ENCODE measurements at places on chromosomes 7 and 10.

- no peak for DNase-seq
Observed at GRCh38 chr10:3287572-3288445, 115.2 kb upstream of the PITRM1 start.

GRCh38 chr10:88670497-88670896 is 6.3 kb downstream of the LIPF start:
- no peak for DNase-seq

GRCh38 chr7:44891791-44892190 is 6.5 kb upstream of the PURB start:
- DNase-seq, result no peak

GRCh38 chr7:142357953-142358520 is 100.2 kb upstream of the PRSS58 start:
- no peak for DNase-seq

GRCh38 chr10:1292611-1293031 is 236.4 kb downstream of the WDR37 start:
- DNase-seq, result no peak

GRCh38 chr10:103021150-103021899 is 103.2 kb downstream of the CNNM2 start:
- DNase-seq, result no peak

DNA sequence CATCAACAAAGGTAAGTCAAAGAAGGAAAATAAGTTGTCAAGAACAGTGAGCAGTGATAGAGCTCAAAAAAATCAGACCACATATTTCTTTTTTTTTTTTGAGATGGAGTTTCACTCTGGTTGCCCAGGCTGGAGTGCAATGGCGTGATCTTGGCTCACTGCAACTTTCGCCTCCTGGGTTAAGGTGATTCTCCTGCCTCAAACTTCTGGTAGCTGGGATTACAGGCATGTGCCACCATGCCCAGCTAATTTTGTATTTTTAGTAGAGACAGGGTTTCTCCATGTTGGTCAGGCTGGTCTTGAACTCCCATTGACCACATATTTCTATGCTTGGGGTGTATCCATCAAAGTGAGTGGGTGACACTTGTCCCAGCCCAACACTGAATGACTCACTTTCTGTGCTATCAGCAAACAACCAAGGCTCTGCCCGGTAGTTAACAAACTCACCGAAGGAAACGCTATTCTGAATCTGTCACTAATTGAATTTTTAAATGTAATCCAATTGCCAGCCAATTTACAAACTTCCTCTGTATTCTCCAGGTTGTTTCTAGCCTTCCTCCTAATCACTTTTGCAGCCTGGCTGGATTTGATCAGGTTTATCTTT is 19.6 kb upstream of the SMNDC1 start:
- no peak for DNase-seq

DNA sequence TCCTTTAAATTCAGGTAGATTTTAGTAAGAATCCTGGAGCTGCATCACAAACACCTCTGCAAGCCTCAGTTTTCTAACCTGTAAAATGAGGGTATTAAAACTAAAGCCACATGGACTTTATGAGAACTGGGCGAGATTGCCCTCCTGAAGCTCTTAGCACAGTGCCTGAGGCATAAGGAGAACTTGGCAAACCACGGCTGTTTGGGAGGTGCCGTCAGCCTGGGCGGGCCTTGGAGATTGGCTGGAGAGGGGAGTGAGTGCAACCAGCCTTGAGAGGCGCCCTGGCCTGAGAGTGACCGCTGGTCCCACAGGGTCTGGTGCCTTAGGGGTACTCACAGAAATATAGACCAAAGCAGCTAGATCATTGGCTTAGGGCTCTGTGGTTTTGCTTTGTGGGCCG is 5.4 kb upstream of the TNS3 start:
- no peak for DNase-seq

DNA sequence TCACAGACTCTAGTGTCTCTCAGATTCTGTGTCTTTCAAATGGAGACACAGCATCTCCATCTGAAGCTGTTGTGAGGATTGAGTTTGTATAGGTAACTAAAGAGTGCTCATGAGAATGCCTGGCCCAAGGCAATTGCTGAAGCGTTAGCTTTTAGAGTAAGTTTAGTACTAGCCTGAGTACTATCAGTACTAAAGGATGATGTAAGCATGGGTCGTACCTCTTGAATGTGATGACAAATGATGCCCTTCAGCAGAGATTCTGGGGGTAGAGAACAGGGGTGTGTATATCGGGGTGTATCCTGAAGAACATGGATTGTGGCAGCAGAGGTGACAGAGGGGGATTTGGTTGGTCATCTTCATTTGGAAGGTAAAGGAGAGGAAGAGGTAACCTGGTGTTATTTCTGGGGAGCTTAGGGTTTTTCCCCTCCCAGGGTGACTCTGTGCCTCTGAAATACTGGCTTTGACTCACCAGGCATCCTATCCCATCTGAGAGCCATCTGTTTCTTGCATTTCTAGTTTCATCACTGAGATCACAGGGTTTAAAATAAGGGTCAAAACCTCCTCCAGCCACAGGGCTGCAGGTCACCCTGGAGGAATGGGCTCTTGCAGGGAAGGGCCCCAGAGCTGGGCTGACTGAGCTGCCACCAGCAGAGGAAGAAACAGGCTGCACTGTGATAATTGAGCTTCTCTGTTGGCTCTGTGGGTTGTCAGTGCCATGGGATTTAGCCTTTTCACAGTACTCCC is 756.0 kb downstream of the KCNMA1 start:
- no peak for DNase-seq

GRCh38 chr10:10625491-10625890 is 392.2 kb upstream of the CELF2 start:
- DNase-seq, result no peak

GRCh38 chr10:110426294-110427181 is 71.2 kb upstream of the DUSP5 start:
- no peak for DNase-seq

GRCh38 chr7:50981743-50982142 is 199.0 kb upstream of the GRB10 start:
- no peak for DNase-seq

- no peak for DNase-seq
Observed at GRCh38 chr7:380139-380485, 90.1 kb downstream of the FOXL3 start.

GRCh38 chr7:96997512-96998032 is 7.8 kb upstream of the DLX6 start:
- DNase-seq, result no peak

DNA sequence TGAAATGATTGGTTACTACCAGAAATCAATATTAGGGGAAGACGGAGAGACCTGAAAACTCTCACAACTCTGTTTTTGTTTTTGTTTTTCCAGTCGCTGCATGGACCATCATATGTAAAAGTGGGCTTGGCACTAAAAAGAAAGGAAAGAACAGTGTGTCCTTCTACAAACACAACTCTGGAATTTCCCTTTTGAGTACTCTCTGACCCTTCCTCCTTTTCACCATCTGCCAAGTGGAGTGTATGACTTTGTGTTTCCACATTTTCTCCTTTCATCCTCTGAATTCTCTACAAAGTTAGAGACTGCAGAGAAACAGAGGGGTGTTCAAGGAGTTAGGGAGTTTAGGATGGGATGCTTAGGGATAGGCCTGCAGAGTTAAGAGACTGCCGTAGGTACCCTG is 92.0 kb downstream of the MDFIC start:
- no peak for DNase-seq

DNA sequence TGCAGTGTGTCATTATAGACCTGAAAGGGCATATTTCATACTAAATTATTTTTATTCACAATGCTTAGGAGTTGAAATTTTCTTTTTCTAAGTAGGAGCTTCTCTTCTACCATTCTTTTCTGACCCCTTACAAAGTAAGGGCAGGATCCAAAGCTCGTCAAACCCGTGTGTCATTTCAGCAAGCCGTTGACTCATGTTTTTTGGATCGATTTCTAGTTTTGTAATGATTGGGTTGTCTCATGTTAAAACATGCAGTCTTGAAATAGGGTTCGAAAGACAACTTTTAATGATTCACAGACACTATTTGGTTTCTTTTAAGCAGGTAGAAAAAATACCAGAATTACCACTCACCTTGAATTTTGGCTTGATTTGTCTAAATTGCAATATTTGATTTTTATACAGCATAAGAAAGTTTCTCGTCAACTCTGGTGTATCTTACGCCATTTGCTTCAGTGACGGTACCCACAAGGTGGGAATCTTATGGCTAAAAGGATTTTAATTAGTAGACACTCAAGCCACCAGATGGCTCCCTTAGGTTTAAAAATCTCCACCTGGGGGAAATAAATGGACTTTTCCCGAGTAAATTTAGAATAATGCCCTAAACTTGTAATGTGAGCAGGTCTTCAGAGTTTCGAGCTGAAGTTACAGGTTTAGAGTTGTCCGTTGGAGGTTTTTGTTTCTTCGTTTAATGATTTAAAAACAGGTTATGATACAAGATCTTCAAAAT is 283.4 kb downstream of the CCDC3 start:
- DNase-seq, result no peak

DNA sequence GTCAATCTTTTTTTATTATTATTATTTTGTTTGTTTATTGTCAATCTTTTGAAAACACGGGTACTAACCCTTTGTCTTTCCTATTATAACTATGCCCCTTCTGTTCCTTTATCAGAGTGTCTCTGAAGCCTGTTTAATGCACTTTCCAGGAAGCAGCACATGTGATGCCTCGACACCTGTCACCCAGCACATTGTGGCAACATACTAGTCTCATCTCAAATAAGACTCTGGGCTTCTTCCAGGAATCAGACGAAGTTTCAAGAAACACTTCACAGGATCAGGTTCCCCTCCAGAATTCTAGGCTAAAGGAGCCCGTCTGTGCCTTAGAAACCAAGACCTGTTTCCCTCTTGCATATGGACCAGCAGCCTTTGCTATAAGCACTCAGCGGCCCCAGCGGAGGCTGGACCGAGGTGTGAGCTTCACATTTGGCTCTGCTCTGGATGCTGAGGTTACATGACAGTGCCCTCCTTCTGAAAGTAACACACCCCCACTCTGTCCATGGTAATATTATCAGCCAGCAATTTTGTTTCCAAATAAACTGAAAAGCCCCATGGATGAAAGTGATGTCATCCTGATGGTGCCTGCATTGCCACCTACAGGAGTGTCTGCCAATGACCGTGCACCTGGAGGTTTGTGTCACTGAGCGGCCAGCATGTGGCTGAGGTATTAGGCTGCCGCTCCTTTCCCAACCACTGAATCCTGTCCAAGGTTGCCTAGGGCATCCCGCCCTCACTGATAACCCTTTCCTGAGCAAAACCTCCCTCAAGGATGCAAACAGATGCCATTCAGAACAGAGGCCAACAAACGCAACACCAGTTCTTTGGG is 38.1 kb downstream of the MKI67 start:
- no peak for DNase-seq

- no peak for DNase-seq
Observed at GRCh38 chr7:140697447-140698143, 1.1 kb downstream of the NDUFB2 start.

DNA sequence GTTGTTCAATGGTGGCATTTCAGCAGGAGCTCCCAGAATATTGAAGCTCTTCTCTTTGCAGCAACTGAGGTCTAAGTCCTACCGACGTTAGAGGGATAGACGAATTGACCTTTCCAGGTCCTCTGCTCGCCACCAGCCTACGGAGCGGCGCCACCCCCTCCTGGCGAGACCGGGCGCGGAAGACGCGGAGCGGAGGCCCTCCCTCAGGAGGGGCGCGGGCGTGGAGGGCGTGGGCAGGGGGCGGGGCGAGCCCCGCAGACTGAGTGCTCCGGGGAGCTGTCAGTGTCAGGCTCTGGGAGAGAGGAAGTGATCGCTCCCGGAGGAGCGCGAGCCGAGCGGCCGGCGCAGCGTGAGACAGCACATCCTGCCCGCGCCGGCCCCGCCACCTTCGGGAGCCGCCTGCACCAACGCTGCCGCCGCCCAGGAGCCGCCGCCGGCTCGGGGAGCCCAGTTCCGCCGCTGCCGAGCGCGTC is at the start of gene DYNC1I1:
DYNC1I1 (plus strand) TSS at position 257 of the 473 bp plus-strand sequence. CDS start 32,176 bp downstream, outside the sequence.
- DNase-seq, result no peak

DNA sequence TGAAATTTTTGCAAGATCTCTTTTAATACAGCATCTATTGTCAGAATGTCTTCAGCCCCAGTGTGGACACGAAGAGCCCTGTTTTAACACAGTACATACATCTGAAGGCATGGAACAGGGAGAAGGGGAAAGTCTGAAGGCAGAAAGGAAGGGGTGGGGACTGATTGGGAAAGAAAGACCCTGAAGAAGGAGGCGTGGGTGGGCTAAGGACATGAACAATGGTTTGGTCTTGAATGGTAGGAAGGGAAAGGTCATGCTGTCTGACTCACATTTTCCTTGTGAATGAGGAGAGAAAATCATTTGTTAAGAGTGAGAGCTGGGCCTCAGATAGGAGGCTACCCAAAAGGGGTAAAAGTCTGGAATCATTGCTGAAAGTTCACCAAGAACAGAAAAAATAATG is 297.1 kb downstream of the GALNT17 start:
- no peak for DNase-seq

DNA sequence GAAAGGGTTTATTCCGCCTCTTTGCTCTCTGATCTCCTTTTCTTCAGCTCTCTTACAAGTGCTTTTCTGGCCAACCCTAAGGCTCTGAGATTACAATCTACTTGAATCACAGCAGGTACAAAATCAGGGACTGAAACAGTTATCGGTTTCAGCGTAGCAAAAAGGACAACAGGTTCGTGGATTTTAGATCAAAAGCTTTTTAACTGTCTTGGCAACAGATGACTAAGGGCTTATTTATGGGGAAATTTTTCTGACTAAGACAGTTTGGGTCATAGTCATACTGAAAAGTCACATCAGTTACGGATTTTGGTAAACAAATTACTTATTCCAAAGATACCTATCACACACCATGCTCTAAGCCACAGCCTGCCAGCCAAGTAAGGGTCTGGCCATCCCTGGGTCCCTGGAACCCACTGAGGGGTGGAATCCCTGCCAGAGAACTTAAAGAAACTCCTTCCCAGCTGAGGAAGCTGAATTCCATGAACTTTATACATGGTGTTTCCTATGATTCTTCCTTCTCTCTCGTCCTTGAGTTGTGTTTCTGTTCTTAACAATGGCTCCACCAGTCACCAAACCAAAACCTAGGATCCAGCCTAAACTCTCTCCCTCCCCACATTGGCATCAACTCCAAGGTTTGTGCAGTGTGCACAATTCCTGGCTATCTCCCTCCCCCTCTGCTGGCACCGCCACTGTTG is 169.3 kb downstream of the FAM107B start:
- DNase-seq, result no peak

DNA sequence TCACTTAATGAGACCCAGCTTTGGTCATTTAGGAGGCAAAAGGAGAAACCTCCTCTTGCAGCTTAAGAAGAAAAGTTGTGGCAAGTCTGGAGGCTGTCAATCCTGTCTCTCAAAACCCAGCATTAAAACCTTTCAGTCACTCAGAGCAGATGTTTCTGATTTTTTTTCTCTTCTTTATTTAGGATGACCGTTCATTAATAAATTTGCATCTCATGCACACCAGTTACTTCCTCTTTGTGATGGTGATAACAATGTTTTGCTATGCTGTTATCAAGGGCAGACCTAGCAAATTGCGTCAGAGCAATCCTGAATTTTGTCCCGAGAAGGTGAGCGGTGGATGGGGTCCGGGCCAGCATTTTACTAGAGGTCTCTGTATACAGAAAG is 32.0 kb downstream of the TMEM248 start:
- DNase-seq, result no peak

DNA sequence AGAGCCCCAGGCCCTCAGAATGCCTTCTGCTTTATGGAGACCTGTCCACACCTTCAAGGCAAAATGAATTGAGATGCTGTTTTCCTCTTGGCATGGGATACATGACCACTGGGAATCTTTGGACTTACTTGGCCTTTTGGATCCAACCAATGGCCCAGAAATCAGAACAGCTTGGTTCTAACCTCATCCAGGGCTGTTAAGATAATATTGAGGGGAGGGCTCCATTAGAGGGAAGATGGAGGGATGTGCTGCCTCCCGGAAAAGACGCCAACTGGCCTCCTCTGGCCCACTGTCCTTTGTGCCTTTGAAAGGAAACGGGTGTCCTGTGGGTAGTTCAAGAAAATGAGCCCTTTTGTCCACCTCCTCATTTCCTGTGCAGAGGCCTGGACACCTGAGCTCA is 530.9 kb downstream of the KCNMA1 start:
- no peak for DNase-seq

All from esophagus squamous epithelium (tissue), 5 donors.